Fibroblast of upper back skin (primary cell): ENCODE measurements at places on chromosomes 5 and 9.
A peak's percentile ranks its signal among the peaks of the same experiment; 100 is the strongest.

DNA sequence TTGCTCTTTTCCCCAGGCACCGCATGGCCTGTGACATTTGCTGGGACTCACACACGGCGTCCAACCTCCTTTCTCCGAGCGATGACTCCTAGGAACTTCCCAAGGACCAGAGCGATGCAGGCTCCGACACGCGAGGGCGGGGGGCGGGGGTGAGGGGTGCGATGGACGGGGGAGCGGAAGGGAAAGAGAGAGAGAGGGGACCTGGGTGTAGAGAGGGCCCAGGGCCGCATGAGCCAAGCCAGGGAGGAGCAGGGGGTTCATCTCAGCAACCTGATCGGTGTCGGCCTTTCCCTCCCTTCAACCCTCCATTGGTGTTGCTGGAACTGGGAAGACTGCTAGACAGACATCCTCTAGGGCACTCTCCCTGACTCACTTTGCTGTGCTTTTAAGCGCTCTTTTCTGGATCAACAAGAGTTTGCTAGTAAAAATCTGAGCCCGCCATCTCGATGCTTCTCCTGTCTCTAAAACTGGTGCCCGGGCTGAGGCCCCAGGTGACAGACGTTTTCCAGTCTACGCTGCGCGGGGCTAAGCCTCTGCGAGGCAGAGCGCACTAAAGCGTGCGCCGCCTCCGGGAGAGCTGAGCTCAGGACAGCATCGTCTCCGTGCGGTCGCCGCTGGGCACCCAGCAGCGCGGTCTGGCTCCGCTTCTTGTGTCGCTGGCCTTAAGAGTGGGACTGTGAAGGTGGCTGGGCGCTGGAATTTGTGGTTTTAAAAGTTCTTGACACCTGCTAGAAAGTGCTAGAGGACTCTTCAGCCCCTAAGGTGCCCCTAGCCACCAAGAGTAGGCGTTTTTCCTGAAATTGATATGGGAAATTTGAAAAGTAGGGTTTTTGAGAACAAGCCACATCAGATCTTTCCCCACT is 1.0 kb upstream of the TSLP start:
- no peak for DNase-seq

GRCh38 chr5:103259705-103260355 is 1.3 kb downstream of the MACIR start:
- peak; percentile 34 for DNase-seq

DNA sequence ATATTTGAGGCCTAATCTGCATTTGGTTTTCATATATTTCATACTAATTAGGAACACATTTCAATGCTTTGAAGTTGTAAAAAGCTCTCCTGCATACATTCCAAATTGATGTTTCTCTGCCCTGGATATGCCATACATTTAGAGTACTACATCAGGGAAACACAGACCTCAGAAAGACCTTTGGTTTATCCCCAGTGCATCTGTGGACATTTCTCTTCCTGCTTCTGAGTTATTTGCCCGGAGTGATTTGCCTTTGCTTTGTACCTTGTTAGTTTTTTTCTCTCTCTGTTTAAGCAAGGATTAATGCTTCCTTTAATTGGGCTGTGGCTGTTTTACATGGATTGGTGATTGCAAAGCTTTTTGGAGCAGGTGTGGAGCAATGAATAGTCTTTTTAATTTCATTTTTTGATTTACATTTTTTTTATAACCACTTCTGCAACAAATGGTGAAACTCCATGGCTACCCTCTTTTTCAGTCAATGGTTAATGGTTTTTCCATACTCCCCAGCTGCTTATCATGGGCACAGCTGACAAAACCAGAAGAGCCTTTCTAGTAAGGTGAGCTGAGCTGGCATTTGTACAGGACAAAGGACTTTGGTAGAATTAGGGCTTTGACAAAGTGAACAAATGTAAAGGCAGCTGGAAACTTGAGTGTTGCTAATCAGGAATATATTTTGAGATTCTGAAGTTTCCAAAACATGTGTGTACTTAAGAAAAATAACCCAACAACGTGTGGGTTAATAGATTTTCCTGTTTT is 54.2 kb downstream of the ZSWIM6 start:
- peak; percentile 68 for DNase-seq

- DNase-seq = no peak
These were observed 51.3 kb upstream of the FREM1 start for GRCh38 chr9:14961372-14962068.
